ENCODE measurements at places on chromosomes 2 and 18.

- DNase-seq: peak; percentile 75
Measured at GRCh38 chr2:118221536-118222272, 133.4 kb downstream of the INSIG2 start.

DNA sequence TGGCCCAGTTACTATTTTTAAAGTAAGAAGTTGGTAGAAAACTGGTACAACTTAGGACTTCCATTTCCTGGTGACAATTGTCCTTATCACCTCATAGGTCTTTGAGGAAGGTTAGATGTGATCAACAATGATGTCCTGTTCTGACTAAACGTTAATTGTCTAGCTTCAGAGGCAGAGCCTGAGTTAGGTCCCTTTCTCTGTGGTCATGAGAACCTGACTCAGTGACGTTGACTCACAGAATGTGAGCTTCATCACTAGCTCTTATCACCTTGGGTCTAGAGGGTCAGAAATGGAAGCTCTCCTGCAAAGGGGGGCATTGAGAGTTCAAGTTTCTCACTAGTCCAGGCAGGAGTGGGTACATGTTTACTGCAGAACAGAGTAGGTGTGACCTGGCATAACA lies 60.6 kb upstream of the ATP8B1 start:
- no peak for DNase-seq

DNA sequence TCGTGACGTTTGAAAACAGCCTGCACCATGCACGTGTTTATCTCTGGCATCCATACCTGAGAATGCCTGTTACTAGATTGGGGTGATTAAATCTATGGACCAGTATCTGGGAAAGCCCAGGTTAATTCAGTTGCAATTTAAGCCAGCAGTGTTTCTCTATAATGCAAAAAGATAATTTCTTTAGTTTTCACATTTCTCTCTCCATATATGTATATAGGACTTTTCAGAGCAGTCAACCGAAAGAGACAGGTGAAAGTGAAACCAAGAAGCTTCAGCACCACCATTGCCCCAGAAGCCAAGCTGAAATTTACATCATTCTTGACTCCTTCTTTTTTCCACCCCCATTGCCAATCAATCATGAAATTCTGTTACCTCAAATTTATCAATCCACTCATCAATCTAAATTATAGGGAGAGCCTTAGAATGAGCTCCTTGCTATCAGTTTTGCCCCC lies 2.7 kb upstream of the LRP2 start:
- peak; percentile 28 for DNase-seq

DNA sequence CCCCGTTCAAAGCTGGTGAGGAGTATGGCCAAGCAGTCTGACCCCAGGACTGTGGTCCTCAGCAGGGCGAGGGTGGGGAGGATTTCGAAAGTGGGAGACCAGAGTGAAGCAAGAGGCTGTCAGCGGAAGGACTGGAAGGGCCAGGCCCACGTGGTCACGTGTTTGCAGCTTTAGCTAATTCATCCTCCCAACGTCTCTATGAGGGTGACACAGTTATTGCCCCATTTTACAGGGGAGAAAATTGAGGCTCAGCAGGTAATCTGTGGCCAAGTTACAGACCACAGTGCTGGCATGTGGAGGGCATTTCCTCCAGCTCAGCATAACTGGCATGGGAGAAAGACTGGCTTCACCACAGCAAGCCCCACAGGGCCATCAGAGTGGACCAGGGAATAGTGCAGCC lies 45.4 kb upstream of the LTBP1 start:
- no peak for DNase-seq

DNA sequence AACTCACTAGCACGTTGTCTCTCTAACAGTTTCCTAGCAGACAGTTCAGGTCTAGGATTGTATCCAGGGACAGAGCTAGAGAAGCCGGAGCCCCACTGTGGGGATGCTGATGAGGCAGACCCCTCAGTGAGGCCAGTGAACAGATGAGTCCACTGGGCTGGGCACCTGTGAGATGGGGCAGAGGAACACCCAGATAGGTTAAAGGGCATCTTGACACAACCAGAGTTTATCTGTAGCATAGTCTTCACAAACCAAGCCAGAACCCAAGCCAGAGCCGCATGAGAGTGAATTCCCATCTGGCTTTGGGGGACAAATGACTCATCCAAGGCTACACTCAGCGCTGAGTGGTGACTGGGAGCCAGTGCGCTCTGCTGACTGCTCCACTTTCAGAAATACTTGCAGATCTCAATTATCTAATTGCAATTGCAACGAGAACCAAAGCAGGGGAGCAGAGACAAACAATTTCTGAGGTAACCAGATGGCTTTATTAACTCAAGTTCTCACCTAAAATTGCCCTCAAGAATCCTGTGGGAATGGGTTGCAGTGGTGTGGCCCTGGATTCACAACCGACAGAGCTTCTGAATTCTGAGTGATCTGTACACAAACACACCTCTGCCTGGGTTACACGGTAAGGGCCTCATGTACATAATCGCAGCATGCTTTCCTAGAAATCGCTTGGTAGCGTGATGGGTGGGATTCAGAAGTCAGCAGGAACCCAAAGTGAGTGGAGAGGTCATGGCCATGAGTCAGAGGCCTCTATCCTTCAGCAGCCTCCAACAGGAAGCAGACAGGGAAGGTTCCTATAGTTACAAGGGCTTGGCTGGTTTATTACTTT lies 48.7 kb upstream of the MSH2 start:
- DNase-seq: no peak

DNA sequence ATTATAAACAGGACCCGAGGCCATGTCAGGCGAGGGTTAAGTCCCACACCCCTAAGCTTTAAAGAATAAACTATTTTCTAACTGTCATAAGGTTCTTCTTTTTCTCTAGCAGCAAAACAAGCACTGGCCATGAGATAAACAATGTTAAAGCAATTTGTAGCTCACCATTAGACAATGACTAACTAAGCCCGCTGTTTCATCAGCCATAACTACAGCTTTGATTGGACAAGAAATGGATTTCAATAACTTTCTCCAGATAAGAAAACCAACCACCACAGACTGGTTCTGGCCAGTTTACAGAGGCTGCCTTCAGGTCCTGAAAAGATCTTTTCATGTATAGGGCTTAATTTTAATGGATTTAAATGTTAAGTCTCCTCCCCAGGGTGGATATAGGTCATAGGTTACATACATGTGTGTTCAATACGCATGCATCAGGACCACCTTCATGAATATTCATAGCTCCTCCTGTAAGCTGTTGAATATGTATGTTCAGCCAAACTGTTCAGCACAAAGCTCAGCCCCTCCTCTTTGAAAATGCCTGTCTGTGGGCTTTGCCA lies 108.7 kb upstream of the RAB6C start:
- DNase-seq: peak; percentile 24

DNA sequence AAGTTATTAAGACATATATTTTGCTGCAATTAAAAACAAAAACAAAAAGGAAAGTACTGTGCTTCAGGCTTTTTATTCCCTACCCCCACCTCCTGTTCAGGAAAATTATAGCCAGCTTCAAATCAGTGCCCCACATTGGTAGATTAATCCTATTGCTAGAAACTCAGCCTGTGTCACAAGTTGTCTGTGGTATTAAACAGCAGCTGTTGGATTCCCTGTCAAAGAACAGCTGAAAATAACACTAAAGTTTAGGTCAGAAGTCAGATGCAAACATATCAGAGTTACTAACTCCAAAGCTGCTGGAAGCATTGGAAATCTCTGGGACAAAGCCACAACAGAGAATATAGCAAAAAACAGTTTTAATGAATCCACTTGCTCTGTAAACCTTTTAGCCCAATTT lies 818 bp upstream of the CCDC141 start:
- DNase-seq: no peak

DNA sequence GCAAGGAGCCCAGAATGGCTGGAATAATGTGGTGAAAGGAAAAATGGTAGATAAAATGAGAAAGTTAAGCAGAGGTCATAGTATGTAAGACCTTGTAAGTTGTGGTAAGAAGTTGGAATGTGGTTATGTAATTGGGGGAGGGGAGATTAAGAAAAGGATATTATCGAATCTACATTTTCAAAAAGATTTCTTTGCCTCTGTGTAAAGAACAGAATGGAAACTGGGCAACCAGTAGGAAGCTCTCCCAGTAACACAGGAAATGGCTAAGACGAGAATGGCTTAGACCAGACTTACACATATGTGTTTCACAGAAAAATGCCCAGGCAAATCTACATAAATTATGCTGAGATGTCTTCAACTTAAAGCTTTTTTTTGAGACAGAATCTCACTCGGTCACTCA lies 13.2 kb downstream of the MEMO1 start:
- DNase-seq: peak; percentile 20

Measured in NAMALWA (cell line).